ENCODE measurements at places on chromosomes 1 and 21.
A peak's percentile ranks its signal among the peaks of the same experiment; 100 is the strongest.

- no peak for ATAC-seq
Measured at GRCh38 chr21:36166705-36167104, 10.1 kb downstream of the DOP1B start.

DNA sequence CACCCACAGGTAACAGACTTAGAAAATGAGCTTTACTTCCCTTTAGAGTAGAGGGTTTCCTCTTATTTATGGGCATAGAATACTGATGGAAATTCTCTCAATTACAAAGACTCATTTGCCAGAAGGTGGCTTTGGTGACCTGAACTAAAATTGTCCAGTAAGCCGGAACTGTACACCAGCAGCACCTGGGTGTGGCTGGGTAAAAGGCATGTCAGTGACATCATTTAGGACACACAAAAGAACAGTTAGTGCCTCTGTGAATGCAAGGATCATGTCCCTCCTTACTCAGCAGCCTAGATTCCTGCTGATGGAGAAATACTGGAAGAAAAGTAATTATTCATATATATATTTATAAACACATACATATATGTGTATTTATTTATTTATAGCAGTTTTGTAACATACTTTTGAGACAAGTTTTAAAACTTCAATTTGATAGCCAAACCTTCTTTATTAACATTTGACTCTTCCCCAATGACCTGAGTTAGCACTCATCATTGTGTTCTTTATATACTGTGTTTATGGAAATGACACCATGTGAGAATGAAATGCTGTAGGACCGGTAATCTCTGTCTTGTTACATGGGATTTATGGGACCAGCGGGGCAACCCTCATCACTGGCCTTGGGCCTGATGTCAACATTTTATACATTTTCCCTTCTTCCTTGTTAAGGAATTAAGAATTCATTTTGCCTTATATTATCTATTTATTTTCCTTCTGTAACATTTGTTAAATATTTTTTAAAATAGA, 274.4 kb downstream of the BRINP2 start:
- ATAC-seq, result no peak

DNA sequence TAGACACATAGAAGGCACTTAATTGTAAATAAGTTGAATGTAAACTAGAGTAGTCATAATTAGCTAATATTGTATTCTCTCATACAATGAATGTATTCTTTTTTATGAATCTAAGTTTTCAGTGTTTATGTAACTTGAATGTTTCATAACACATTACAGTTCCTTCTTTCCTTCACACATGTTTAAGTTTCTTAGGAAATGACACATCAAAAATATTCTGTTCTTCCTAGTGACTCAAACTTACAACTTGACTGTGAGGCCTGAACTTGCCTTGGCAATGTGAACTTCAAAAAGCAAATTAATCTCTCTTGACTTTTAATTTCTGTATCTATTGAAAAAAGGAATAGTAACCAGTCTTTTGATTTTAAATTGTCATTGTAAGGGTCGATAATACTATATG, 700.1 kb downstream of the KCNT2 start:
- no peak for ATAC-seq

DNA sequence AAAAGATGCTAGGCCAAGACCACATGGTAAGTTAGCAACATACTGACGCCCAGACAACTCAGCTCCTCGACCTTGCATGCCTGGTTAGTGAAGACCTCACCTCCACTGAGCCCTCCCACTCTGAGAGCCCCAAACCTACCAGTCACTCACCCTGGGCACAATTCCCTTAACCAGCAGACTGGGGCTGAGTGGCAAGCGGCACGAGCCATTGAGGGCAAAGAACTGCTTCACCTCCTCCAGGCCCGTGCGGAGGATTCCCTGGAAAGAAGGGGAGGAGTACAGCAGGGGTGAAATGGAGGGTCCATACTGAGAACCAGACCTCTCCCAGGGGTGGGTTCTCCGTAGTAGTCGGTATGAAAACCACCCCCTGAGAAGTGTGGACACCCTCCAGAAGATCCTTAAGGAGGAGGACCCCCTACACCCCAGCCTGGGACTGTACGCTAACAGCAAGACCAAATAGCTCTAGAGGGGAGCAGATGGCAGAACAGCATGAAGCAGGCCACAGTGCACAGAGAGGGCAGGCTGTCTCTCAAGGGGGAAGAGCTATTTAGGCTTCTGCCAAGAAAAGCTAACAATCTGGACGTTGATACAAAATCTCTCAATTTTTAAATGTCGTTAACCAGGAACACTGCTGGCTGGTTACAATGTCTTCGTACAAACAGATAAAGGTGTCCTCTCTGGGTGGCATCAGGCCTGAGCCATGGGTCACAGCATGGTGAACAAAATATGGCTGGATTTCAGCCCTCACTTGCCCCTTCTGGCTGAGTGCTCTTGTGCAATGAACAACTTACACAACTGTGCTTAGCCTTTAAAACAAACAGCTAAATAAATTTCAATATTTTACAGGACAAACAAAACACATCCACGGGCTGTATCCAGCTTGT, 31.0 kb upstream of the PPP1R15B start:
- ATAC-seq, result no peak

DNA sequence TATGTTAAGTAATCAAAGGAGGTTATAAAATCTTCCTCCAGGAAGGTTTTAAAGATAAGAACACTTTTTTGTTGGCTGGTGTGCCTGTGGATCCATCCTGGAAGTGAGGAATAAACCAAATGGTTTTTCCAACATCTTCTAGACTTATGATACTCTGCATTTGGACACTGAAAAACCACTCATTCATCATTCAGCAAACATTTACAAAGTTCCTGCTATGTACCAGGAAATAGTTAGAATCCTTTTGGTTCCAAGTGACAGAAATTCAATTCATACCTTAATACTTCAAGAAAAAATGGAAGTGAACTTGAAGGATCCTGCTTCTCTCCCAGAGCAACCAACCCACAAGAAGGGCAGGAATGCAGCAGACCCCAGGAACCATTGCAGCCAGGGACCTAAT, 39.6 kb upstream of the PIGC start:
- no peak for ATAC-seq

DNA sequence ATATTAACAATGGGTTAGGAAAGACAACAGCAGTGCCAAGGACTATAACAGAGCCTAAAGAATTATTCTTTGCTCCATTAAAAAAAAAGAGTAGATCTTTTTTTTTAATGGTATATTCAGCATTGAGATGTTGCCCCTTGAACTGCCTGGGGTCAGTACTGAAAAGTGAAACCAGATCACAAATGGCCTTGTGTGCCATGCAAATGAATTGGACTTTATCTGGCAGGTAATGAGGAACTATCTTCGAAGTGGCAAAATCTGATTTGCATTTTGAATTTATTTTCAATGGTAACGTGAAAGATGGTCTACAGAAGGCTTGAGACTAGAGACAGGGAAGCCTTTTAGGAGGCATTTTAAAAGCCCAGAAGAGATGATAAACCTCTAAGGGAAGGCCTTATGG, 21.4 kb upstream of the PKN2 start:
- ATAC-seq, result no peak

DNA sequence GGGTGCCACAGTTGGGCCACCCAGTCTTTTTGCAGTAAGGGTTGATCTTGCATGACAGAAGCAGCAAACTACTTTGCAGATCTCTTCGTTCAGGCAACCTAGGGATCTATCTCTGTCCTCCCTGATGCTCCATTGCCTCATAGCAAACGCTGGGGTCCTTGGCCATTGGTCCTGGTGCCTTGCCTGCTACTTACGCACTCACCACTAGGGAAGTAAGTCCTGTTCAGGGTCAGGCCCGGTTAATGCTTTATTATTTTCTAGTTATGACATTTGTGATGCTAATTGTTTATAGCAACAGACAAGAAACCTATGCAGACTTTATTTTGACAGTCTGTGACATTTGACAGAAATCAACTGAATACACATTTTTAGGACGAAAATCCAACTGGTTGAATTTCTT, 326.5 kb upstream of the FMN2 start:
- ATAC-seq, result no peak

- no peak for ATAC-seq
Measured at GRCh38 chr1:218735436-218736032, 390.4 kb downstream of the TGFB2 start.

DNA sequence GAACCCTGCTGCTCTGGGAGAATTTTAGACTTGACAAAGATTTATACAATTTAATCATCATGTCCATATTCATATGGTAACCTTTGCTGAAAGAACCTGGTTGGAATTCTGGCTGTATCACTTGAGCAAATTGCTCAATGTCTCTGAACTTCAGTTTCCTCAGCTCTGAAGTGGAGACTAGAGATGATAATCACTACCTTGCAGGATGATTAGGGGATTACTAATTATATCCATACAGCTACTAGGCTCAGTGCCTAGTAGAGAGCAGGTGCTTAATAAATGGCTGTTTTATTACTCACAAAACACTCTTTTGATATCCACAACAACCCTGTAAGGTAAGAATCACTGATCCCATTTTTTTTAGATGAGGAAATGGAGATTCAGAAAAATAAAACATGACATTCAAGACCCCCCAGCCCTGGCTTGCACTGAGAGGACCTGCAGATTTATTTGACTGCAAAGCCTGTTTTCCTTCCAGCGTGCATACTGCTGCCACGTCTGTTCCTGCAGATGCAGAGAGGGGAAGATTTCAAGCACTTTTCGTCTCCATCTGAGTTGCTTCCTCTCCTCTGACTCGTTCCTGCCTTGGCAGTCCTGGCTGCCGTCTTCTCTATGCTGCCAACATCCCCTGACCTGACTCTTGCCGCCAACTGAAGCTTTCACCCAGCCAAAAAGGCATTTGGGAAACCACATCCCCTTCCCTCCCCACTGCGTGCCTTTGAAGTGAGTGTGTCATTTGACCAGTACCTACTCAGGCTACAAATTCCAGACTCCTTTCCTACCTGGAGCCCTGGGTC, 203.0 kb downstream of the PLPP3 start:
- no peak for ATAC-seq

DNA sequence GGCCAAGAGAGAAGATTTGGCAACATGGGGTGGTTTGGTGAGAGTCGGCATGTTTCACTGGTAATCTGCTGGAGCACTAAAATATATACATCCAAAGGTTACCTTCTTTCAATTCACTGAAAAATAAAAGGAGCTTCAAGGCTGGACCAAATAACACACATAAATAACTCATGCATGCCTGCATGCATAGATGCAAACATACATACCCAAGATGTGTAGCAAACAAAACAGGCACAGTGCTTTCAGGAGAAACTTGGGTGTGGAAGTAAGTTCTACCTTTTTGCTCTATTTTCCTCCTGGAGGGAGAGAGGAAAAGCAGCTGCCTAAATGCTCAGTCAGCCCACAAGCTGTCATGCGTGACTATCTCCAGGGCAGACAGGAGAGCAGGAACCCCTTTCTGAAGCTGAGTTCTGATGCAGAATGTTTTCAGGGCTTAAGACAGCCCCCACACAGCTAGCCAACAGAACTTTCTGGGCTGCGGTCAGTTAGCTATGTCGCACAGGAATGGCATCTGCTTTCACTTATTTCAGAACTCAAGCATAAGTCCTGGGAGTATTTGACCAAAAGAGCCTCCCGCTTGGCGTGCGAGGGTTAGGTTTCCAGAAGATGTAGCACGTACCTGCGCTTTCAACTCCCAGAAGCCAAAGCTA, 166.2 kb downstream of the TOMM20 start:
- peak; percentile 55 for ATAC-seq

DNA sequence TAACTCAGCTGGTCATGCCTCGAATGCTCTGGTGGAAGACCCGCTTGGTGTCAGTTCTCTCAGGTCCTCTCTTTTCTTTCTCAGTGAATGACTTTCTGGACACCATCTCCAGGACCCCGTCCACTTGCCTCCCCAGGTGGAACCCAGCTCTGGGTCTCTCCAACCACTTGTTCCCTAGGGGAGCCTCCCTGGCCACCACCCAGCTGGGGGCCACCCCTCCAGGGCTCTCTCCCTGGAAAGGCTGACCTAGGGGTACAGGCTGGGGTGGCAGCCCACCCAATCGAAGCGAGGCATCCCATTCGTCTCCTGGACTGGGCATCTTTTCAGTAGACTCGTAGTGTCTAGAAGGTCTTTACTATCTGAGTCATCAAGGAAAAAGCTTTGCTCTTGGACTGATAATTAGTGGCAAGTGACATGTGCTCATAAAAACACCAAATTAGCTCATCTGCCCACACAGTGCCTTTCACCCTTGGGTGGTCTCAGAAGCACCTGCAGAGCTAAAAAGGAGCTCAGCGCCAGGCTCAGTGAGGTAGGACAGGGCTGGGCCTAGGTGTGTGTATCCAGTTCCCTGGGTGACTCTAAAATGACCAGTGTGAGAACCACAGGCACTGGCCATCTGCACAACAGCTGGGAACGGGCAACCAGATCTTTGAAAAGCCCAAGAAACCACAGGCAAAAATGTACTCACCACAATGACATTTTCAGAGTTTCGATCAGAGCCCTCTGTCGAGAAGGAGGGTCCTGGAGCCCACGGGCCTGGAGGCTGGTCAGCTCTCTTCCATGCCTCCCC, 2.4 kb upstream of the PDXK start:
- no peak for ATAC-seq

DNA sequence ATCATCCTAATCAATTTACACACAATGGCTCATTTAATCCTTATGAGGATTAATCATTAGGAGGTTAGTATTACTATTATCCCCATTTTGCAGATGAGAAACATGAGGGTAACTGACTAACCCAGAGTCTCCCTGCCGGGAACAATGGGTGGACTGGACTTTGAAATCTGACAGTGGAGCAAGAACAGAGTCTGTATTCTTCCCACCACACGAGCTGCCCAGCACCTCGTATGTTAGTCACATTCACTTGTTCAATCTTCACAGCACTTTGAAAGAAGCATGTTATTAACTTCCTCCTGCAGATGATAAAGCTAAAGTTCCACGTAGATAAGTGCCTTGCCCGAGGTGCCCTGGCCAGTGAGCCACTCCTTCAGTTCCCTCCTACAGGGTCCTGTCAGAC, 12.4 kb downstream of the C8B start:
- ATAC-seq, result no peak

DNA sequence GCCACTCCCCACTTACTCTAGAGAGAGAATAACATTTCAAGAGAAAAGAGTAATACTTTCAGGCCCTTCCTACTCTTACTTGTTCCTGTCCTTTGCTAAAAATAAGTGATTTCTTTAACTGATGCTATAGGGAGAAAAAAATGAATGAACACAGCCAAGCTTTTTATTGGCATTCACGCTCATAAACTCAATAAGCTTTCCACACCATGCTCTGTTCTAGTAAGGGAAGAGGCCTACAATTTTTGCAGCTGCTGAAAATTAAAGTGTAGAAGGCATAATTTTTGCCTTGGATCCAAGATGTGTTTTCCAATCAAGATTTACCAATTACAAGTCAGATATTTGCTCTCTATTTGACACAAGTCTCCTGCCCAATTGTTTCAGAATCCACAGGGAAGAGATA, 188.1 kb upstream of the RGS18 start:
- no peak for ATAC-seq

DNA sequence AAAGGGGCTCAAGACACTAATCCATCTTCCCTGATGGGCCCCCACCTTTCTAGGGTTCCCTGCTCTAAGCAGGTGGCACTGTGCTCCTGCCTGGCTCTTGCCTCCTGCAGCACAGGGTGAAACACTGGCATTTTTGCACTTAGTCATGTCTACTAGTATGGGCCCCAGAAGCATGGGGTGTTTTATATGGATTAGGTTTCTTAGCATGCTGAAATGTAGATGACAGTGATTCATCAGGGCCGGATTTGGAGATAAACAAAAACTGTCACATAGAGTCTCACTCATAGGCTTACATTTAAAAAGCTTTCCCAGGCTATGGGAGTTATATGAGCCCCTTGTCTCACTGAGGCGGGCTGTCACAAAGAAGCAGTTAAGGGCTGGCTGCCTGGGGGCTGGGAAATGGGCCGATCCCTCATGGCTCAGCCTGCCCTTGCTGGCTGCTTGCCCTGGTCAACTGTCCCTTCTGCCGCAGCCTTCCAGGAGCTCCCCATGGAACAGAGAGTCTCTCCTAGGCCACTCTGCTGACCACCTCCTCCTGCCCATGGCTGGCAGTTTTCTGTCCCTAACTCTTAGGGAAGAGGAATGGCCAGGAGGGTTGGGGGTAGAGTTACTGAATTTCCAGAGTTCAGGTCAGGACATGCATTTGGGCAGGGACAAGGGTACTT, 6.5 kb downstream of the GALNT2 start:
- ATAC-seq, result peak; percentile 40
